ENCODE measurements at places on chromosomes 12 and 14.

- no peak for DNase-seq
Observed at GRCh38 chr14:104680056-104680805, 9.2 kb upstream of the INF2 start.

GRCh38 chr14:95255487-95255886 is 64.2 kb downstream of the CLMN start:
- DNase-seq = no peak

DNA sequence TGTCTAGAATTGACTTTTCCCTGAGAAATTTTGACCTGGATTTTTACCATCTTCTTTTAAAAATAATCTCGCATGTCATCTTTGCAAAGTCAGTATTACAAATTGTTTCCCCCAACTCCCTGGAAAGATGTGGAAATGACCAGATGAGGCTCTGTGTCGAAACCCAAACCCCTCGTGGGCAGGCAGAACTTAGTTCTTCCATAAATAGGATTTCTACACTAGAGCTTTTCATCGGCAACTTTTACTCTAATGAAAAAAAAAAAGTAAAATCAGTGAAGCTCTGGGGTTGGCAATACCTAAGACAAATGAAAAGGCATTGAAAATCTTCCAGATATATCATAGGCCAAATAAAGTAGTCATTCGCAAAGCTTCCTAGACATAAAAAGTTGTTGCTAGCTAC is 17.0 kb downstream of the SSPN start:
- peak; percentile 52 for DNase-seq

DNA sequence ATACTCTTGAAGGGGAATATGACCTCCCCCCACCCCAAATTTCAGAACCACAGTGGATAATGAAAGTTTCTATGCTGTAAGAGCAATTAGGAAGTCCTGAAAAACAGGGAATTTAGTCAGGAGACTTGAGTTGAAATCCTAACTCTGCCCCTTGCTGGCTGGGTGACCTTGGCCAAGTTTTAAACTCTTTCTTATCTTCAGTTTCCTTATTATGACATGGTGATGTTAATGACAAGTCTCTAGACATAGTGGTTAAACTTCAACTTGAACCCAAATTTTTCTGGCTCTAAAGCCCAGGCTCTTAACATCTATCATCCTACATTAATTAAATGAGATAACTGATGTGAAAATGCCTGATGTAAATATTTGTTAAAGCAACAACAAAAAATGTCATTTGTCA is 325.9 kb downstream of the APAF1 start:
- DNase-seq = no peak

DNA sequence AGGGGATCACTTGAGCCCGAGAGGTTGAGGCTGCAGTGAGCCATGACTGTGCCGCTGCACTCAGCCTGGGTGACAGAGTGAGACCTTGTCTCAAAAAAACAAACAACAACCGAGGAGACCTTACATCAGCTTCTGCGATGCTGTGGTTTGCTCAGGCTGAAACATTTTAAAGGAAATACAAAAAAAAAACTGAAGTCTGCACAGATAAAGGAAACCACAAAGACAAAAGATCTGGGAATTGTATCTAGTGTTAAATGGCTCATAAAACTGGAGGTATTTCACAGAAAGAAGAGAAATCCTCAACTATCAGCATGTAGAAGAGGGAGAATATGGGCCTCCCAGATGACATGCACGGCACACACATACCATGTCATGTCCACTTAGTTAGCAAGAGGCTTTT is 60.3 kb upstream of the VPS33A start:
- no peak for DNase-seq
